ENCODE measurements at places on chromosomes 13 and 19.
A peak's percentile ranks its signal among the peaks of the same experiment; 100 is the strongest.

DNA sequence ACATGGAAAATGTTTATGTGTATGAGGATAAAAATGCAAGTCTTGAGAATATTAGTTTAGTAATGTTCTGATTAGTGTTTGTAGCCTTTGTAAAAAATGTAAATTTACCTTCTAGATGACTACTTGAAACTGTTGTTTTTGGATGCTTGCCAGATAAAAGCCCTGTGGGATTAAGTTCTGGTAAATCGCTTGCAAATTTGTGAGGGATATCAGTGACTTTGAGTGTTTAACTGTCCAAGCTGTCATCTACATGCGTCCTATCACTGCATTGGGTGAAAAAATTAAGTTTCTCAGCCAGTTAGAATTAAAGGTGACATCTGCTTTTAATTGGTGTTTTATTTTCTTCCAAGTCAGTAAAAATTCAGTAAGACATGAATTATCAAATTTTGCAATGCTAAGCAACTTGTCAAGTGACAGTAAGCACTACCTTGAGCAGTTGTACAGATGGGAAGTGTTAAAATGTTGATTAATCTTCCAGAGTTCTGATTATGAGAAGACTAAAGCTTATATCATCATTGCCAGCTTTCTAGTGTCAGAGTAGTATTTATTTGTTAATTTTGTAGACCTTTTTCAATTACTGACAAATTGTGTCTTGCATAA, 88.0 kb downstream of the PCCA start:
- DNase-seq = peak; percentile 63

- DNase-seq = peak; percentile 50
Measured at GRCh38 chr13:79799059-79799867, 318.3 kb downstream of the NDFIP2 start.

DNA sequence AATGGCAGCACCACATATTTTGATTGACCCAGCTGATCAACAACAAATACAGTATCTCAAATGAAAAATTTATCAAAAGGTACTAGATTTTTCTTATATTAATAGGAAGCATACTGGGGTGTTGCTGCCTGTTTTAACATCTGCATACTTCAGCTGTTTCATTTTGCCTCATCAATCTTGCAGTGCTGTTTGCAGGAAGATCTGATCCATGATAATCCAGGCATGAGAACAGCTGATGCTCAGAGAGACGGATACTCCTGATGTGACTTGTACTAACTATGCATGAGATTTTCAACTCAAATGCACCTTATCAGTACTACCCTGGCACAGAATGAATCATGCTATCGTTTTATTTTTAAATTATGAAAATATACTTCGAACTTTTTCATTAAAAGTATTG, 2136.8 kb downstream of the PCDH9 start:
- no peak for DNase-seq

GRCh38 chr19:54316746-54317107, 3.8 kb upstream of the LILRA5 start:
- DNase-seq = no peak

- no peak for DNase-seq
Measured at GRCh38 chr13:30567072-30567471, 50.6 kb upstream of the USPL1 start.

- DNase-seq = no peak
Measured at GRCh38 chr19:45440873-45441654, 17.3 kb upstream of the ERCC1 start.
